ENCODE measurements at places on chromosomes 12 and 14.

- no peak for DNase-seq
Observed at GRCh38 chr14:31489691-31490090, 1.9 kb upstream of the GPR33 start.

- DNase-seq, result no peak
Observed at GRCh38 chr12:30989754-30990153, 63.2 kb downstream of the TSPAN11 start.

DNA sequence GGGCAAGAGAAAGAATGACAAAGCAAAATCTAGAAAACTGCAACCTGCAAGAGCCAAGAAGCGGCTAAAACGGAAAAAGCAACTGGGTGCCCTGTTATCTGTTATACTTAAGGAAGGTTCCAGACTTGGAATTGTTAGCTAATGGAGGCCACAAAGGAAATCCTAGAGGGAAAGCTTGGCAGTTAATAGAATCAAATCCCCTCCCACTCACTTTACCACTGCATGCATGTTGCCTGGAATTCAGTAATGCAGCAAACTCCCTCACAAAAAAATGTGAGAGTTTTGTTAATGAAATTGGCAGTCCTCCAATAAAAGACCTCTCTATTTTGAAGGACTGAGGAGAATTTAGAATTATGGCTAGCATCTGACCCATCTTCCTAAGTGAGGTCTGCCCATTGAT is 164.2 kb upstream of the SOX5 start:
- DNase-seq, result no peak

- no peak for DNase-seq
Observed at GRCh38 chr14:32400480-32400879, 71.4 kb downstream of the AKAP6 start.

DNA sequence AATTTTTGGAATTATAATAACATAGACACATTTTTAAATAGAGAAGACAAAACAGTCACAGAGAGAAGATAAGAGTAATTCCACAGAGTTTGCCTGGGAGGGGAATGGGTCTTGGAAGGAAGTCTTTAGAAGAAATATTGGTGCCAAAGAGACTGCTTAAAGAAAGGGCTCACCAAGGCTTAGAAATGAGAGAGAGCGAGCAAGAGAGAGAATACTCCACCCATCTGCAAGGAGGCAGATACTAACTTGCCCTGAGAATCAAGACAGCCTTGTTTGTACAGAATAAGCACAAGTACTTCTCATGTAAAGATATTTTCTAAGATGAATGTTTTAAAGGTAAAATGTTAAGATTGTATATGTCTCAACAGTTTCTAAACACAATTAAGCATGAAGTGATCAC is 165.5 kb downstream of the SLC38A4 start:
- no peak for DNase-seq

- no peak for DNase-seq
Observed at GRCh38 chr14:70514168-70515069, 20.4 kb downstream of the ADAM20 start.

DNA sequence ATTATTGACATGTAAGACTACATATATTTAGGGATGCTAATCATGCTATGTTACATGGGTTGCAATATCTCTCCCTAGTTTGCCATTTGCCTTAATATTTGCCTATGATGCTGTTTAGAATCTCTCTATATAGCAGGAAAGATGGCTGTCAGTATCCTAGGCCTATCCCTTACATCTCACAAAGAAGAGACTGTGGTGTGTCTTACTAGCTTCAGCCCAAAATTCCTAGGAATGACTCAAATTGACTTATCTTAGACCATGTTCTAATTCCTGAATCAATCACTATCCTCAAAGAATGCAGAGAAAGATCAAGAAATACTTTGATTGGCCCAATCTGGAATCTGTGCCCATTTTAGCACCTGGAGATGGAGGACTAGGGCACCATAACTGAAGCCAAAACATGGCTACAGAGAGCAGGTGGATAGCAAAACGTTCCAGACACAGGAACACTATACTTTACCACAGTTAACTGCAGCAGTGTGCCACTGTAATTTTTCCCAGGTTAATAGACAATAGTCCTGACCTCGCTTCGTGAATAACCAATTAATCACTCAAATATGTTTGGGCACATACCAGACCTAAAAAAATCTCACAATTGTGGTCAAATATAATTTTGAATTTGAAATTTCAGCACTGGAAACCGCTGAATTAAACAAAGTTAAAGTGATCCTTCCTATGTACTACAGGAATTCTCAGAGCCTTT is 32.7 kb upstream of the GLIPR1 start:
- DNase-seq, result no peak

- DNase-seq, result no peak
Observed at GRCh38 chr12:27841392-27841882, 61.4 kb upstream of the MANSC4 start.

GRCh38 chr12:107032266-107032665 is 45.3 kb upstream of the MTERF2 start:
- no peak for DNase-seq

- DNase-seq, result no peak
Observed at GRCh38 chr12:116150001-116150400, 127.5 kb downstream of the MED13L start.

DNA sequence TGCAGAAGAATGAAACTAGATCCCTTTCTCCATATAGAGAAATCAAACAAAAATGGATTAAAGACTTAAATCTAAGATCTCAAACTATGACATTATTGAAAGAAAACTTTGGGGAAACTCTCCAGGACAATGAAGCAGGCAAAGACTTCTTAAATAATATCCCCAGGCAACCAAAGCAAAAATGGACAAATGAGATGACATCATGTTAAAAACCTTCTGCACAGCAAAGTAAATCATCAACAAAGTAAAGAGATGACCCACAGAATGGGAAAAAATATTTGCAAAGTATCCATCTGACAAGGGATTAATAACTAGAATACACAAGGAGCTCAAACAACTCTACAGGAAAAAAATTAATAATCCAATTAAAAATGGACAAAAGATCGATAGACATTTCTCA is 101.0 kb downstream of the RALGAPA1 start:
- no peak for DNase-seq

GRCh38 chr14:93731753-93732152 is 56.5 kb downstream of the PRIMA1 start:
- DNase-seq, result no peak

DNA sequence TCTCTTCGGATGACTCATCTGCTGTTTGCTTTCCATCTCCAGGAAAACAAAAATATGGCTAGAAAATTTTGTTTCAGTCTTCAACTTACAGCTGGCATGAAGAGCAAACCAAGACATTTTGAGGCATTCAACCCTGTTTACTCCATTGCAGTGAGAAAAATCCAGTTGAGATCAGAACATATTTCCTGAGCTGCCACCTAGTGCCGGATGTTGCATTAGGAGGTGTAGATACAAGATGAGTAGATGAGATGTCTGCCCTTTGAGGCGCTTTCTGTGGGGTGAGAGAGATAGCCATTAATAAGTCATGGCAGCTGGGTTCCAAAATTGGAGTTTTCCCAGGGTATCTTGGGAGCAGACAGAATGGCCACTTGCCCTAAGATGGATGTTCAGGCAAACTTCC is 171.1 kb downstream of the PRKCH start:
- DNase-seq, result no peak

DNA sequence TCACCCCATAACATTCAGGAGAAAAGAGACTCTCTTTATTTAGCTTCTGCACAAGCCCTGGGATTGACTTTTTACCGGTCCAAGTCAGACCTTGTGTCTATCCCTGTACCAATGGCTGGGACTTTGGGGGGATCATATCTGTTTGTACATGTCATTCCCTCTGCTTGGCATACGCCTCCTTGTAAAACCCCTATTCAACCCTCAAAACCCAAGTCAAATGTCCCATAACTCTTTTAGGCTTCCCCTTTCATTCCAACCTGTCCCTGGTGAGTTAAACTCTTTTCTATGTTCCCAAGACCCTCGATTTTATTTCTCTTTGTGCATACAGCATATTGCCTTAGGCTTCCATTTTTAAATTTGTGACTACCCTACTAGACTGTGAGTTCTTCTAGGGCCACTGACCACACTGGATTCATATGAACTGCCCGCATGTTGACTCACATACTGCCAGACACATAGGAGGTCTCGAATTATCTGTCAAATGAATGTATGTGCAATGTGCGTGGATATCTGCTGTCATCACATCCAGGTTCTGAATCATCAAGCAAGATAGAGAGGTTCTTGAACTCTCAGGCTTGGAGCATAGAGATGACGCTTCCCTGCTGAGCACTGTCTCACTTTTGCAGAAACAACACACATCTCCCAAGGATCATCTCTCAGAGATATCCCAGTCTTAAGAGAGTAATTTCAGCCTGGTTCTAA is 548.6 kb upstream of the TBX3 start:
- DNase-seq, result no peak

- no peak for DNase-seq
Observed at GRCh38 chr12:9073076-9073475, 42.6 kb downstream of the A2M start.

- no peak for DNase-seq
Observed at GRCh38 chr14:64684091-64684490, 20.1 kb upstream of the PLEKHG3 start.

DNA sequence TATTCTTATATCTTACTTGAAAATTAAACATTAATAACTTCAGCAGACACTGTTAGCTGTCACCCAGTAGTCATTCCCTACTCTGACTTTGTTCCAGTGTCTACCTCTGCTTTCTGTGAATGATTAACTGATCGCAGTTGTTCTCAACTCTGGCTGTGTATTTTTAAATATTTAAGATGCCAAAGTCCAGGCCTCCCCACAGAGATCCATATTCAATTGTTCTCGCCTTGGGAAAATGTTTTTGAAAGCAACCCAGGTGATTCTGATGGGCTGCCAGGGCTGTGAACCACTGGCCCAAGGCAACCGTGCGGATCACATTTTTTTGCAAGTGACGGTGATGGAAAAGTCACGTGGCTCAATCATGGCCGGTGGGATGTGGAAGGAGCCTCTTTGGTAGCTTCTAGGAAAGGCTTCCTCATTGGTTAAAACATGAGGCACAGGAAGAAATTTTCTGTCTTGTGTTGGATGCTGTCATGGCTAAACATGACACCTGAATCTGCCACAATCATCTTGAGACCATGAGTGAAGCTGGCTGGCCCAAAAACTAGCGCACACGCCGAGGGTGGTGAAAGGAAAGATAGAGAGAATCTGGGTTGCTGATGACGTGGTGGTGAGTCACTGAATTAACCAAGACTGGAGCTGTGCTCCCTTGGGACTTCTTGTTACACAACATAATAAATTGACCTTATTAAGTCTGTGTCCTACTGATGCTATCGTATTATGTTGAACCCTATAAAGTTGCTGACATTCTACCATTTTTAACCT is 37.2 kb downstream of the RDH12 start:
- no peak for DNase-seq

DNA sequence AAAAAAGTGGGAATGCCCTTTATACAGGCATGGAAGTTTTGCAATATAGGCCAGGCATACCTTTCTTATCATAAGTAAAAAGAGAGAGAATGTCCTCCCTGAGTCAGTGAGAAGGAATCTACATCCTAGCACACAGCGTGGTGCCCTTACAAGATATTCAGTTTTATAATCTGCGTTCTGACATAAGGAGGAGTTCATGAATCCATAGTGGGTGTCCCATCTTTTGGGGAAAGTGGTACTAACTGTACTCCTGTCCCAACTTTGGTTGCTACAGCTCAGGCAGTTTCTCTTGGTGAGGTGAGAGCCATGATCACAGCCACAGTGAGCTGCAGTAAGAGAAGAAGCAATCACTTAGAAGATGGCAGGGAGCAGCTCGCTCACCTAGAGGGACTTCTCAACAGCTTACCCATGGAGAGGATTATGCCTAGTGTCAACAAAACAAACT is 332.9 kb downstream of the BCAT1 start:
- DNase-seq, result no peak

DNA sequence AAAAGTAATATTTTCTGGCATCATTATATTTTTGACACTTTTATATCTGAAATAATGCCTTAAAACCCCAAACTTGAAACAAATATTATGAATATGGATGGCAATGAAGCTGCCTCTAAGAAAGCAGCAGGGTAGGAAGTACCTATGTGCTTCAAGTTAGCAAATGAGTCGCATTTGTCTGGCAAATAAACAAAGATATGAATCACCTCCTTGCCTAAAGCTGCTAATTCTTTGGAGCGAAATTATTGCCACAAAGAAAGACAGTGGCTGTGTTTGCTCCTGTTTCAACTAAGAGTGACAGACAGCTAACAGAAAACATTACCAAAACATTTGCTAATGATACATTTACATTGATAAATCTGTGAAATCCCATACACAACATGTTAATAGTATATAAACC is 854.9 kb downstream of the RPS29 start:
- no peak for DNase-seq

DNA sequence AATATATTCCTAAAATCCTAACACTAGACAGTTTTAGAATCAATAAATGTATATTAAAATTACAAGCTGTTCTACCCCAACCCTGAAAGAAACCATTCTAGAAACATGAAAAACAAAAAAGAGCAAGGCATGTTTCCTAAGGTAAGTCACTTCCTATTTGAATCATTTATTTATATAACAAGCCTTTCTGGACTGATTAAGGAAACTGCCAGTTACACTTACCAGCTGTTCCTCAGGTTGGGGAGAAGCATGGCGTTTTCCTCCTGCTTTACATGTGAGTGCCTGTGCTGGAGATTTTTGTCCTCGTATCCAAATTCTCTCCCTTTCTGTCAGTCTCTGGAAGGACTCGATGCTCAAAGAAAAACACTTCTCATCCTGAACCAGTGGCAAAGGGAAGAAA is 183.3 kb downstream of the EFCAB11 start:
- DNase-seq, result no peak

GRCh38 chr12:122996188-122996601 is 15.7 kb downstream of the ARL6IP4 start:
- no peak for DNase-seq

DNA sequence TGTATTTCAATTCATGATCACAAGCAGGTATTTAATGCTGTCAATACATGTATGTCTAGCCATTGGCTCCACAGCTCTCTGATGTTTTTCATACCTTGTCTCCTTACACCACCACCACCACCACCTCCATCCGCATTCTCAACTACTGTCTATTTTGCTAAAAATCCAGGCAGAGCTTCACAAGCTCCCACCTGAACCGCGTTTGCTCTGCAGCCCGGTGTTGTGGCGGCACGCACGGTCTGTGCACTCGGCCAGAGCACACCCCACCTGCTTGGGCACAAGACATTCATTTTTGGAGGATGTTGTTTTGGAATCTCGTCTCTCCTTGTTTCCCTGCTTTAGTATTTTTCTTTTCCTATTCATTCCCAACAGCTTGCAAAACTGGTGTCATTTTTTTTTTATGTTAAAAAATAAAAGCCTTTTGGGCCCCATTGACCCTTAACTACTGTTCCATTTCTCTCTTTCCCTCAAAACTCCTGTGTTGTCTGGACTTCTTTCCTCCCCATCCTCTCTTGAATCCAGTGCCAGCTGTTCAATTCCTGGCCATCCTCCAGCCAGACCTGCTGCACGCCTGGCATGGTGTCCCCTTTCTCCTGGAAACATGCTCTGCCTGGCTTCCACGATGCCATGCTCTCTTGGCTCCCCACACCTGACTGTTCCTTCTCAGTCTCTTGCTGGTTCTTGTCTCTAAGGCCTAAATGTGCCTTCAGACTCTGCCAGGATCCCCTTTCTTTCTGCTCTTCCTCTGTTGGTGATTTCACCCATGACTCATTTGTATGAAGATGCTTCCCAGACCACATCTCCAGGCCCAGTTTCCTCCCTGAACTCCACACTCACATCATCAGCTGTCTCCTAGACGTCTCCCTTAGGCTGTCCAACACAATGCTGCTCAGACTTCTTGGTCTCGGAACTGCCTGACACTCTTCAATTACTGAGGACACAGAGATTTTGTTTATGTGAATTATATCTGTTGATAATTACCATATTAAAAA is 37.9 kb downstream of the PIWIL1 start:
- DNase-seq, result no peak

GRCh38 chr12:121057794-121058193 is 18.7 kb upstream of the OASL start:
- no peak for DNase-seq

GRCh38 chr12:46265734-46266133 is 3.1 kb downstream of the SLC38A1 start:
- DNase-seq, result no peak
